Activated T-helper 2 cell treated with anti-CD3 and anti-CD28 coated beads, Interferon-gamma antibody, Interleukin-2, Interleukin-4, amounts not matched to agents 10 μg/mL and 5 μg/mL and 100 μg/mL, durations not matched to agents 14 hours and 24 hours and 36 hours (primary cell): ENCODE measurements at places on chromosomes 12 and 14.

DNA sequence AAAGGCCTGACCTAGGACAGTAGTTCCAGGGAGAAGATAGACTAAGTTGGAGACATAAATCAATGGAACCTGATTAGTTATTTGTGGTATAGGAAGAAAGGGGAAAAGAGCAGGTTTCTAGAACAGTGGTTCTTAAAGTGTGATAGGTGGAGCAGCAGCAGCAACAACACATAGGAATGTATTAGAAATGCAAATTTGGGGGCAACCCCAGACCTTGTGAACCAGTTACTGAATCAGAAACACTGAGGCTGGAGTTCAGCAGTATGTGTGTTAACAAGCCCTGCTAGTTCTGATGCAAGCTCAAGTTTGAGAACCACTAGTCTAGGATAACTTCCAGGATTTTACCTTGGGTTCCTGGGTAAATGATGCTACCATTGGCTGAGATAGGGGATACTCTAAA lies 308.7 kb downstream of the EMP1 start:
- H3K4me3 ChIP-seq = no peak overlapping the region
- H3K36me3 ChIP-seq = no peaks in the 10 kb centered on the region
- no peak for DNase-seq
- no peaks in the 10 kb centered on the region for H3K27me3 ChIP-seq
- H3K4me1 ChIP-seq = no peaks in the 10 kb centered on the region
- no peak overlapping the region for H3K27ac ChIP-seq

- no peaks in the 10 kb centered on the region for H3K36me3 ChIP-seq
- no peaks in the 10 kb centered on the region for H3K4me1 ChIP-seq
- H3K27ac ChIP-seq = no peak overlapping the region
- DNase-seq = no peak
Measured at GRCh38 chr12:42918443-42918842, 328.9 kb upstream of the PRICKLE1 start.

DNA sequence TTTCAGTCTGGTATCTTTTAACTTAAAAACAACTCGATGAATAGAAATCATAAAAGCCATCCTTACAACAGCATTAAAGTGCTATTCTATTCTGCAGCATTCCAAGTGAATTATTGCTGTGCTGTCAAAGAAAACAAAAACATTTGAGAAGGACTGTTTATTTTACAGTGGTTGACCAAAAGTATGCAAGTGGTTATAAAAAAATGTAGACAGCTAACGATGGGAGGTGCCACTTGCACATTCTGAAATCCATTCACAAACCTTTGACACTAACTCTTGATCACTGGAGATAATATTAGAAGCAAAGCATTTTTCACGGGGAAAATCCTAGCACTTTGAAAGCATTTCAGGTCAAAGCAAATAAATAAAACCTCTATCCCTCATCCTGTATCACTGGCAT lies 55.6 kb downstream of the HMGA2 start:
- no peak overlapping the region for H3K4me3 ChIP-seq
- no peaks in the 10 kb centered on the region for H3K36me3 ChIP-seq
- DNase-seq = no peak
- no peak overlapping the region for H3K27ac ChIP-seq
- H3K4me1 ChIP-seq = no peaks in the 10 kb centered on the region
- H3K27me3 ChIP-seq = peaks cover 40% of the 10 kb centered on the region

GRCh38 chr14:102462391-102462790 lies 47.2 kb downstream of the ANKRD9 start:
- no peak for DNase-seq
- H3K4me1 ChIP-seq = peaks cover 10% of the 10 kb centered on the region
- H3K36me3 ChIP-seq = peaks cover 7% of the 10 kb centered on the region

GRCh38 chr14:20494935-20495766 lies 10.2 kb upstream of the RNASE10 start:
- H3K27ac ChIP-seq = peak overlapping the region; percentile 48
- no peaks in the 10 kb centered on the region for H3K36me3 ChIP-seq
- peaks cover 46% of the 10 kb centered on the region for H3K4me1 ChIP-seq
- no peaks in the 10 kb centered on the region for H3K27me3 ChIP-seq

DNA sequence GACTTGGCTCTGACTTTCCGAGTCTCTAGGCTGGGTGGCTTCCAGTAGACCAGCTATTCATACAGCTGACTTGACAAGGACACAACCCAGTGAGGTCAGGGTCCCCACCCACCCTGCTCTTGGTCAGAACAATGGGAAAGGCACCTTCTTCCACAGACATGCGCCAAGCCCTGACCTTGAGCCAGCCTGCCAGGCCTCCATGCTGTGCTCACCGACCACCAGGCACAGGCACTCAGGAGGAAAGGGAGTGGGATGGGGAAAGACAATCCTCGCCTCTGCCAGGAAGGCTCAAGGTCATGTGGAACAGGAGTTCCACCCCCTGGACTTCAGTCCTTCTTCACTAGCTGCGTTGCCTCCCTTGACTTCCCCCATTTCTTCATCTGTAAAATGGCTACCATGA lies 31.4 kb downstream of the GALNT16 start:
- no peak overlapping the region for H3K4me3 ChIP-seq
- H3K27me3 ChIP-seq = no peaks in the 10 kb centered on the region
- H3K4me1 ChIP-seq = no peaks in the 10 kb centered on the region
- no peak overlapping the region for H3K27ac ChIP-seq
- no peaks in the 10 kb centered on the region for H3K36me3 ChIP-seq

DNA sequence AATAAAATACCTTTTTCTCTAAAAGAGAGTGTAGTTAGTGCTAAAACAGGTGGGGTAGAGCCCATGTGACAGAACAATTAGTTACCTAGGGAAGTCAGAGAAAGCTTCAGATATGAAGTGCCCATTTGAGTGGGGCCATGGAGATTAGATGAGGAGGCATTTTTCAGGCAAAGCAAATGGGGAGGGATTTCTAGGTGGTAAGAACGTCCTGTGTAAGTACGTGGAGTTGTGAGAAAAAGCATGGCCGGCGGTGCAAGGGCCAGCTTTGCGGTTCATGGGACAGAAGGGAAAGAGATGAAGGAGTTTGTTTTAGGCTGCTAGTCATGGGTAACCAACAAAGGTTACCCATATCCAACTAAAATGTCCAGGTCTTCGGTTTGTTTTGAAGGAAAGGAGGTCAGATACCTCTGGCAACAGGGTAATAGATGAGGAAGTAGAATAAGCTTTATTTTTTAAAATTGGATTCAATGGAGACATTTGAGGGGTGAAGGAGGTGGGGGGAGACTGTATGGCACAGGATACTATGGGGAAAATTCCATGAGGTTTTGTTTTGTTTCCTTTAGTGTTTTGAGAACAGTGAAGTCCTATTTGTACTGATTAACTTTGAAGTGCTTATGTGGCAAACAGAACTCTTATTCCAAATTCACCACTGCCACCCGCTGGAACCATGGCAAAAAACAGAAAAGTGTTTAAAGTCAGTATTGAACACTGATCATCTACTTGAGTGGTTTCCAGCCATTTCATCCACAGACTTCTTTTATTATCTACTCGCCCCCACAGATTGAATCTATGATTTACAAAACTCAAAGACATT lies 10.0 kb upstream of the SNRPF start:
- H3K4me1 ChIP-seq = peaks cover 7% of the 10 kb centered on the region
- DNase-seq = no peak
- H3K4me3 ChIP-seq = no peak overlapping the region
